ENCODE measurements at places on chromosomes 6 and 20. TPM values are rescaled to one million over a fixed set of nuclear protein-coding genes. Genes with fewer than 3 reads are reported as not detected.

Gene PRICKLE4
- total RNA-seq, result 3.1 TPM

GRCh38 chr6:43851204-43851865, 81.3 kb downstream of the VEGFA start:
- DNase-seq, result no peak

- peak; percentile 15 for DNase-seq
Observed at GRCh38 chr6:129774697-129775447, 64.9 kb upstream of the ARHGAP18 start.

DNA sequence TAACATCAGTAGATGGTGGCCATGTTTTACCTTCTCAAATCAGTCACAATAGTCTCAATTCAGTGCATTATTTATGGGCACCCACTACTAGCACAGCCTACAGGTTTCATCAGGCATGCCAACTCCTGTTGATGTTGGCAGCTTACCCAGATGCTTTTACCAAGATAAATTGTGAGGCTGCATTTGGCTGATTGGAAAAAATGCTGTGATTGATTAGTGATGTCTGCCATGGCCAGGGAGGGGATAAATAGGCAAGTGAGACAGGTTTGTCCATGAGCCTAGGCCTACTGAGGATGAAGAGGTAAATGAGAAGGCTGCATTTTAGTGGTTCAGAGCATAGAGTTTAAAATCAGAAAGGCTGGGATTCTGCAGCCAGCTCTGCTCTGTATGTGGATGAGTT, 227.1 kb downstream of the NFATC2 start:
- no peak for DNase-seq

- DNase-seq, result no peak
Observed at GRCh38 chr20:41150664-41151063, 13.3 kb downstream of the PLCG1 start.

DNA sequence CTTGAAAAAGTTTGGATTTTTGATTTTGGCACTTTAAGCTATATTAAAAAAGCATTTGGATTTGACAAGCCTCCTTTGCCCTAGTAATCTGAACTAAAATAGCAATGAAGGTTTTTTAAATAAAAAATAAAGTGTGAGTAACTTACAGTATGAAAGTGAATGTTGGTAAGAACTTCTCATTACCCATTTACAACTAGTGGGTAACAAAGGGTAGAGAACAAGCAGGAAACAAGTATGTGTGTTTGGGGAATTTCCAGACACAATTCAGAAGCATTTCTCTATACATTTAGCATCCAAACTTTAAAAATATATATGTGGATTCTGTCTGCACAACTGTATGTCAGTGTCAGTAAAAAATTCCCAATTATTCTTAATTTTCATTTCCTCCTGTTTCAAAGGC, 2.9 kb downstream of the TMEM30A start:
- no peak for DNase-seq

Measured in thoracic aorta (tissue), 2 donors.